ENCODE measurements at places on chromosomes 7 and 10.

DNA sequence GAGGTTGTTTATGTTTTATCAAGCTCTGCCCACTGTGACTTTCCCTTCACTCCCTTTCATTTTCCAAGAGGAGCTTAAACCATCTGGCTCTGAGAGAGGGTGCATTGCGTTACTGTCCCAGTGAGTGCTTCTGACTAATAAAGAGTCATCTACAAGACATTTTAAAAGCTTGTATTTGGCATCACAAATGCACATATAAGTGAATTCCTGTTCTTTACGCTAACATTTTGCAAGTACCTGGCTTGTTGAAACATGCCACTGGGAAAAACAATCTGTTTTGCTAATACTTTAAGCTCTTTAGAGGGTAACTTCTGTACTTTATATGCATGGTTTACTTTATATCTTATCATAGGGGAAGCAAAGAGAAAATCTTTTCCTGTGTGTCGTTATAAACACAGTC is 534.6 kb upstream of the POM121L12 start:
- DNase-seq, result no peak

GRCh38 chr7:97006055-97006815 is 882 bp downstream of the DLX6 start:
- DNase-seq, result peak; percentile 35

DNA sequence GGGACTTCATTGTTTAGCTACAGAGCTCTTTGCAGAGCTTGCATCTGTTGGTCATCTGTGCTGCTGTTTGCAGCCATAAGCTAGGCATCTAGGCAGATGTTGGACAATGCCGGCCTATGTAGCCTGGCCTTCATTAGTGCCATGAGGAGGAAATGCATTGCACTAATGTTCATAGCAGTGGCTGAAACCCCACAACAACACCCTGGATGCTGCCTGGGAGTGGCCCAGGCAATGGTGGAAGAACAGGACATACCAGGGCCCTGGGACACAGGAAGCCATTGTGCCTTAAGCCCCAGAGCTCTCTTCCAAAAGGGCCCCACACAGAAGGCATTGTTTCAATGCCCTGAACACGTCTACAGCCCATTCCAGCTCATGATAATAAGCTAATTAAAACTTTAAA is 131.5 kb upstream of the LYZL1 start:
- DNase-seq, result no peak

GRCh38 chr7:39702133-39702532 is 78.8 kb downstream of the RALA start:
- no peak for DNase-seq

GRCh38 chr7:132099163-132099562 is 477.1 kb downstream of the PLXNA4 start:
- DNase-seq, result no peak

DNA sequence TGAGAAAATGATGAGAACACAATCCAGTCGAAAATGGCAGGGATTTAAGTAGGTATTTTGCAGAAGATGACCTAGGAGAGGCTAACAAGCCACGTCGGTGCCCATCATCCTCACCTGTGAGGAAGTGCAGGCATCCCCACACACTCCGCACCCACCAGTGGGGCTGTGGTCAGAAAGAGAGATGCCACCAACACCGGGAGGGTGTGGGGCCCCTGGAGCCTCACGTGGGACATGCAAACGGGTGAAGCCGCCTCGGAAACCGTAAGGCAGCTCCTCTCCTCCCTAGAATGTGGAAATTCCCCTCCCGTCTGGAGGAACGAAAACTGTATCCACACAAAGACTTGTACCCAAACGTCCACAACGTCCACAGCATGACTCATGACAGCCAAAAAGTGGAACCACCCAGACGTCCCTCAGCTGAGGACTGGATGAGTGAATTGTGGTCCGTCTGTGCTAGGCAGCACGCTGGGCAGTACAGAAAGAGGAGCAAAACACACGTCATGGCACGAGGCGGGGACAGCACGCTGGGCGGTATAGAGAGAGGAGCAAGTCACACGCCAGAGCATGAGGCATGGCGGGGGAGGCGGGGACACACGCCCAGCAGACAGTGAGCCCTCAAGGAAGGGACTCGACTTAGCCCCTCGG is 246.0 kb downstream of the ELFN1 start:
- no peak for DNase-seq

DNA sequence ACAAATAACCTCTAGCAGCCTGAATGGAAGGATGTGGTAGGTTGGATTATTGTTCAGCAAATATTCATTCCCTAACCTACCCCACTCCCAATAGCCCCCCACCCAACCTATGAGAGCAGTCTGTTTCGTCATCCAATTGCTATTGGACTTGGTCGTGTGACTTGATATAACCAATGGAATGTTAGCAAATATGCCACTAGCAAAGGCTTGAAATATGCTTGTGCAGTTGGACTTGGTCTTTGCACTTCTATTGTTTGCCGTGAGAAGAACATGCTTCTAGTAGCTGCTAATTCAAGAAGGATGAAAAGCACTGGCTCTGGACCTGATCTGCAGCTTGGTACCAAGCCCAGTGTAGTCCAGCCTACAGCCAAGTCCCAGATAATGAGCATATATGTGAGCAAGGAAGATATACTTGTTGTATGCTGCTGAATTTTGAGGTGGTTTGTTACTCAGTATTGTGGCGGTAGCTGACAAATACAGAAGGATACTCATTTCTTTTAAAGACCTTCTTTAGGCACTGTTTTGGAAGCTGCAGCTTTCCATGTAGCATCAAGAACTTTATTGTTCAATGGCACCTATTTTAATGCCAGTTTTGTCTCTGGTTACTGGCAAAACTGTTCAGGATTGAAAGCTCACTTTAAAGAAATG is 180.4 kb downstream of the EXOC4 start:
- DNase-seq, result no peak

- no peak for DNase-seq
These were observed 178.0 kb downstream of the JAZF1 start for GRCh38 chr7:28002638-28003037.

GRCh38 chr10:49280001-49280408 is 19.0 kb upstream of the C10orf71 start:
- DNase-seq, result no peak

DNA sequence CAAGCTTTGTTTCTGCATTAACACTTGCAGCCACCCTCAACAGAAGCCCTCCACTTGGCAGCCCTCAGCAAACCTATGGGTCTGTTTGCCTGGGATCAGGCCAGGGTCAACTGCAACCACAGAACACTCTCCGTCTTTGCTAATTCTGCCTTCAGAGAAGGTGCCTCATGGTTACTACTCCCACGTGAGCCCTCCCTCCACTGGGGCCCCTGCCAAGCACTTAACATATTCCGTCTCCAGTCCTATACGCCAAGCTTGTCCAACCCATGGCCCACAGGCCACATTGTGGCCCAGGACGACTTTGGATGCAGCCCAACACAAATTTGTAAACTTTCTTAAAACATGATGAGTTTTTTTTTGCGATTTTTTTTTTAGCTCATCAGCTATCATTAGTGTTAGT is 54.7 kb downstream of the HSPA12A start:
- DNase-seq, result no peak

GRCh38 chr7:1912593-1913465 is 242.8 kb downstream of the ELFN1 start:
- DNase-seq, result no peak

- no peak for DNase-seq
These were observed at the start of gene STAMBPL1 for GRCh38 chr10:88879534-88880281. Gene STAMBPL1 (plus strand): TSS chr10:88880245. CDS start chr10:88901709, 21,464 bp downstream.

GRCh38 chr7:95772298-95772770 is at the start of gene DYNC1I1:
Gene DYNC1I1 (plus strand): TSS chr7:95772554. CDS start chr7:95804730, 32,176 bp downstream.
- DNase-seq, result peak; percentile 60

- DNase-seq, result no peak
These were observed 80.1 kb downstream of the EMX2 start for GRCh38 chr10:117622471-117623184.

DNA sequence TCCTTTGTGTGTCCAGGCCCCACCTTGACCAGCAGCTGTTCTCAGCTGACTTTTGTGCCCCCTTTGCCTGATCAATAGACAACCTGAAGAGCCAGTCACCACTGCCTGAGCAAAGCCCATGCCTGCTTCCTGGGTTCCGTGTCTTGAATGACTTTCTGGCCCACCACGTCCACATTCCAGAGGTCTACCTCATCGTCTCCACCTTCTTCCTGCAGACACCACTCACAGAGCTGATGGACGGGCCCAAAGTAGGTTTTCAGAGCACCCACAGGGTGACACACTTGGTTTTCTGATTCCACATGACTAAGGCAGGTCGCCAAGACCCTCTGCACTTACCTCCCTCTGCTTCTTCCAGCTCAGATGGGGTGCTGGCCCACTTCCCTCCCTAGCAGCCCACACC is 126.8 kb downstream of the WDFY4 start:
- DNase-seq, result no peak

GRCh38 chr7:7861211-7861633 is 107.4 kb upstream of the GLCCI1 start:
- DNase-seq, result no peak

- DNase-seq, result no peak
These were observed 252.8 kb downstream of the ZMYND11 start for GRCh38 chr10:387909-388660.

GRCh38 chr7:139875821-139876241 is 46.8 kb downstream of the TBXAS1 start:
- no peak for DNase-seq

DNA sequence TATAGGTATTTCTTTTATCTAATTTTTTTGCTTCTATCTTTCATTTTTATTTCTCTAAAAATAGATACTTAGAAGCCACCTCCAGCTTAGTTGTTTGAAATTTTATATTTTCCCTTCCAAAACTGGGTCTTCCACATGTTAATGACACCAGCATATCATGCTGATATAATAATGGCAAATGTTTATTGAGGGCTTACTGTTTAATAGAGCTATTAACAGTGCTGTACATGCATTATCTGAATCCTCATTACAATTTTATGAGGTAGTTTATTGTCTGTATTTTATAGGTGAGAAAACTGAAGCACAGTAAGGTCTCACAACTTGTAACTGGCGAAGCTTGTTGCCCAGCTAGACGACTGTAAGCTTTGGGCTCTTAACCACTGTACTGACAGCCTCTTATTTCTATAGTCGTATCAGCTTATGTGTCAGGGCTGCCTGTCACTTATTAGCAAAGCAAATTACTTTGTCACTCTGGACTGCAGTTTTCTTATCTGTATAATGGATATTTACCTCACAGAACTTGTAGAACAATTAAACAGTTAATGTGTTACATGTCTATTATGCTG is 51.2 kb downstream of the ANKIB1 start:
- no peak for DNase-seq

DNA sequence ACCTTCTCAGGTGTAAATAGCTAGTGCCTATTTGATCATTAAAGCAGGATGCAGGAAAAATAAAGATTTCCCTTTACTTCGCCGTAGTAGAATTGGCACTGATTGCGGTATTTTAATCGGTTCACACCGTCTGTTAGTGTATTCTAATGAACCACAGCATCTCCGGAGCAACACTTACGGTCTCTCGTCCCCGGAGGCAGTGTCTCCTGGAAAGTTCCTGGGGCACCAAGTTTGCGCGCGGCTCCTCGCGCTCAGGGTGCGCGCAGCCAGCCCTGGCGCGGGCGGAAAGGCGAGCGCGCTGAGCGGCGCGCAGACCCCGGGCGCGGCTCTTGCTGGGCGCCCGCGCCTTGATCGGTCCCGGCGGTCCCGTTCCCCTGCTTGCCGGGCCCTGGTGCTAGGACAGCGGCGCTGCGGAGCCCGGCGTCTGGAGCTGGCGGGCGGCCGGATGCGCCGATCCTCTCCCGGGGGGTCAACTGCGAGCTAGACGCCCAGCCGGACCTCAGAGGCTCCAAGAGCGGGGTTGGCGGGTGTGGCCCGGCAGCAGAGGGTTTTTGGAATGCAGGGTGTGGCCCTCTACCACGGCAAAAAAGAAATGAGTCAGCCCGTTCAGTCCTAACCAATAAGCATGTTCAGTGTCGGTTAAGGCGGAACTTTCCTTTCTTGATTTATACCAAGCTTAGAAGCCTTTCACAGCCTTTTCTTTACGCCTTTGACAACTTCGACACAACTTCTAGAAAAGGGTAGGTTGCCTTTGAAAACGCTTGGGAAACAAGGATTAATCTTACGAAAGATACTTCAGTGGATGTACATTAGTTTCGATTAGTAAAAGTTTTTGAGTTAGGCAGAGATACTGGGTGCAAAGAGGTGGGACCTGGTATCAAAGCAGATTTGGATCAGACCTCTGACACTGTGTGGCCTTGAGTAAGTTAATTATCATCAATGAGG is 166.8 kb upstream of the ASAH2 start:
- DNase-seq, result peak; percentile 41

DNA sequence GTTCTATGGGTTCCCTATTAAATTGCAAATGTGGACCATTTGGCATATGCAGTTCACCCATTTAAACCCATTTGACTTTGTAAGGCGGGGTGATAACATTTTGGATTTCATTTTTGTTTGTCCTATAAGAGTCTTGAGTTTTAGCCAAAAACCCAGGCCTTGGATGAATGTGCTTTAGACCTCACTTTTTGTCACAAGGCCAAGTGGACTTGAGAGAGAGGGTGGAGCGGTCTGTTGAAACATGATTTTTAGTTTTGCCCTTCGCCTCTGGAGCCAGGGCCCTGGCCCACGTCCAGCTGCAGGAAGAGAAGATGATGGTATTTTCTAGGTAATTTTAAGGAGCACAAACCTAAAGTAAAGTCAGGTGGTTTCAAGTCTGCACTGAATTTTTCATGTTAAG is 260.1 kb downstream of the SLC25A13 start:
- no peak for DNase-seq

DNA sequence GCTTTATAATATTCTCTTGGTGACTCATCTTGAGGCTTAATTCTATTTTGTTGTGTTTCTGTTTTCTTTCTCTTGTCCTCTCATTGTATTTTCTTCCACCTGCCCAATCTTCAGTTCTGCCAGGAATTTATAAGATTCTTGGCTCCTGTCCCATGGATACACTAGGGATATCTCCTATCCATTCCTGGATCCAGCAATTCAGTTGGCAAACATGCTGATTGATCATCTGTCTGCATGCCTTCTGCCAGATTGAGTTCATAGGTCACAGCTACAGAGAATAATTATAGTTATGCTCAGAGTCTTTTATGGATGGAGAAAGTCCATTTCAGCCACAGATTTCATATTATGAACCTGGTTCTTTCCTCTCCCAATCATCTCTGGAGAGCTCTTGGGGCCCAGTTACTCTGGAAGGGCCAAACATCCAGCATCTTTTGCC is 140.4 kb upstream of the MAGI2 start:
- no peak for DNase-seq

GRCh38 chr7:156307193-156307592 is 333.4 kb upstream of the RNF32 start:
- DNase-seq, result no peak

DNA sequence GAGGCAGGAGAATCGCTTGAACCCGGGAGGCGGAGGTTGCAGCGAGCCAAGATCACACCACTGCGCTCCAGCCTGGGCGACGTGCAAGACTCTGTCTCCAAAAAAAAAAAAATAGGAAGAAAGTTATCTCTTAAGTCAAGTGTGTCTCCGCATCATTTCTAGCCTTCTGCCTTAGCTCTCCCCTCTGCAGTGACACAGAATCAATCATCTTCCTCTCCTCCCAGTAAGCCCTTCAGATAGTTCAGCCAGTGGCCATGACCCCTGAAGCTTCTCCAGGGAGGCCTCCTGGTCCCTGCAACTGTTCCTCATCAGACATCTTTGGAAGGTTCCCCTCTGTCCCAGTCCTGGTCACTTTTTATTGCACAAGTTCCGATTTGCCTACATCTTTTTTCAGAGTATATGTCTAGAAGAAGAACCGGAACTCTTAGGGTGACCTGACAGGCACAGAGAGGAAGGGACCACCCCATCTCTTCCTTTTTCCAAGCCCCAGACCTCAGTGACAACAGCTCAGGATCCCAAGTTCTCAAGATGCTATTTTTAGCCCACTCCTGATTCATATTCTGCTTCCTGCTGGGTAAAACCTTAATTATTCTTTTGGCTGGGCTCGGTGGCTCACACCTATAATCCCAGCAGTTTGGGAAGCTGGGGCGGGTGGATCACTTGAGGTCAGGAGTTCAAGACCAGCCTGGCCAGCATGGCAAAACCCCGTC is 6.6 kb upstream of the RHBDD2 start:
- no peak for DNase-seq

All from anterior cingulate cortex (tissue), 58 donors.